NCI-H526 treated with DMSO at 0.1 percent for 48 hours (cell line): ENCODE measurements at places on chromosomes 7 and 10.
A peak's percentile ranks its signal among the peaks of the same experiment; 100 is the strongest.

DNA sequence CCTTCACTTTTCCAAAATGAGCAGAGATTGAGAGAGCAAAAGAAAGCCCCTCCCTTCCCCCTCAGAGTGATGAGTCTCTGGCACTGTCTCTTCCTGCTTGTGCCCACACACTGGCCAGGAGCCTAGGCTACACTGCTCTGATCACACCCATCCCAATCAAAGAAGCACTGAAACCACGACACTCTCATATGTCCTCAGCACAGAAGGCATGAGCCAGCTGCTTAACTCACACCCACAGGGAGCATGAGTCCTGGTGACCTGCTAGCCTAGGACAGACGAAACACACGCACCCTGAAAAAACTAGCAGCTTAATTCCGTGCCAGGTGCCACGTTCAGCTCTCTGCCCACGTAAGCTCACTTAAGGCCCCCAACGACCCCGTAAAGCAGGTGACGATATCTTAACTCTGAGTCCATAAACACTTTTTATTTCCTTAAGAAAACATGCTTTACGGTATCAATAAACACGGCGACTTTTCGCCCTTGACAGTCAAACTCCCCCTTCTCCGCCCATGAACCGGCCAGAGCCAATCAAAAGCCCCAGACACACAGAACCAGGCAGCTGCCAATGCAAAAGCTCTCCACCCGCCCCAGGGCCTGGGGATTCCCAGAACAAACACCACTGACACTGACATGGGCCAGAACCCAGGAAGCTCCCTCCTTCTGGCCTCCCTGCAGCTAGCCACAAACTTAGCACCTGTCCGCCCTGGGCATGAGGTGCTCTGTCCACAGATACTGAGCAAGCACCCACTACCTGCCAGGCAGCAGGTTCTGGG is 69.0 kb downstream of the TNRC18 start:
- peak; percentile 47 for DNase-seq

- DNase-seq, result no peak
These were observed 39.7 kb downstream of the RNF32 start for GRCh38 chr7:156680281-156680680.

DNA sequence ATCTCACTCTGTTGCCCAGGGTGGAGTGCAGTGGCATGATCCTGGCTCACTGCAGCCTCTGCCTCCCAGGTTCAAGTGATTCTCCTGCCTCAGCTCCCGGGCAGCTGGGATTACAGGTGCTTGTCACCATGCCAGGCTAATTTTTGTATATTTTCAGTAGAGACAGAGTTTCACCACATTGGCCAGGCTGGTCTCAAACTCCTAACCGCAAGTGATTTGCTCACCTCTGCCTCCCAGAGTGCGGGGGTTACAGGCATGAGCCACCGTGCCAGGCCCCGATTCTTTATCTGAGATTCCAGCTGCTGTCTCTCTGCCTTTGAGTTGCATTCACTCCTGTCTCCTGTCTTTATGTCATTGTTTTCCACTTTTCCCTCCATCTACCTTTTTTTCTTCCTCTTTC is 168.7 kb downstream of the TMEM178B start:
- no peak for DNase-seq

DNA sequence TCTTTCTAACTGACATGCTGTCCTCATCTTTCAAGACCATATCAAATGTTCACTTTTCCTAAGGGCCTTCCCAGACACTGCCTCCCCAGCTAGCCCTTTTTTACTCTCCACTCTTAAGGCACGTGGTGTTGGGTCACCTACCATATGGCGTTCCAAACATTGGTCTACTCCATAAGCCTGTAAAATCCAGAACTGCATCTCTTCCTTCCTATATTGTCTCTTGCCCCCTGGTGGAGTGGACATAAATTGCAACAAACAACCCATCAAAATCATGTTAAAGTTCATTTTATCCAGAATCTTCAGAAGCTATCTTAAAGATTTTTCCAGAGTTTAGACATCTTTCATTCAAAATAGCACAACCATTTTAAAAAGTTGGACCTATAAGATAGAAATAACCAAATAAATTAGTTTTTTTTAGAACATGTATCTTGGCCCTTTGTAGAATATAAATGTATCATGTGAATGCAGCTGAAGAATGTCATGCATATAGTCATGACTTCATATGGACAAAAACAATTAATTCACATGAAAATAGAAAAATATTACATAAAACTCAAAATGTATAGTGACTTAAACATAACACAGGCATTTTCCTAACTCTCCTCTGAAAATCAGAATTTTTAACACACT is 180.6 kb upstream of the CHRM2 start:
- DNase-seq, result peak; percentile 52

GRCh38 chr10:117351558-117351957 is 23.7 kb downstream of the PDZD8 start:
- DNase-seq, result no peak

GRCh38 chr10:118171861-118172260 is 125.1 kb upstream of the RAB11FIP2 start:
- DNase-seq, result no peak

DNA sequence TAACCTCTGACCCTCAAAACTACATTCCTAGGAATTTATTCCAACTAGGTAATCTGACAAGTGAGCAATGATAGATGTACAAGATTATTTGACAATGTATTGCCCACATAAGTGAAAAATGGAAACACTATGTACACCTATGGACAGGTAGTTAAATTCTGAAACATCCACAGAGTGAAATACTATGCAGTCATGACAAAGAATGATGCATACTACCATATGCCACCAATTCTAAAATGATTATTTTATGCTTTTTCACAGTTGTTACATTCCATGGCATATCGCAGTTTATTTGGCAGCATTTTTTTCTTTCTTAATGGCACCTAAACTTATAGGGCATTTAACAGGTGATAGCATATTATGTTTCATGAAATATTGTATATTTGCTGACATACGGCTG is 20.1 kb upstream of the TNPO3 start:
- no peak for DNase-seq

DNA sequence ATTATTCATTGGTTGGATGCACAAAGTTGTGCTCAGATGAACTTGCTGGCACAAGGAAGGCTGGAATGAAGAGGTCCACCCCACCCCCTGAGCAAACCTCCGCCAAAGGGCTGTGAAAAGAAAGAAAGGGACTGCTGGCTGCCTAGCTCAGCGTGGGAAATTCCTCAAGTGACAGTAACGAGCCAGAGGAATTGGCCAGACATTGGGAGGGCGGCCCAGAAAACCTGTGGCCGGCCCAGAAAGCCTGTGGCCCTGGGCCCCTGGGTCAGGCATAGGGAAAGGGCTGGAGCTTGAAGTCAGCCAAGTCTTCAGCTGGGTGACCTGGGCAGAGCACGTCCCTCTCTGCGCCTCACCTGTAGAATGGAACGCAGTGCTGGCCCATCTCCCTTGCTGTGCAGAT is 30.6 kb upstream of the CTBP2 start:
- DNase-seq, result no peak

GRCh38 chr7:142827951-142828500 is 26.9 kb upstream of the EPHB6 start:
- DNase-seq, result no peak

- no peak for DNase-seq
These were observed 165.8 kb downstream of the NRF1 start for GRCh38 chr7:129777195-129777844.

GRCh38 chr10:32160864-32161263 is 104.6 kb upstream of the KIF5B start:
- no peak for DNase-seq

- no peak for DNase-seq
These were observed 260.7 kb downstream of the KLF6 start for GRCh38 chr10:3524086-3524960.

DNA sequence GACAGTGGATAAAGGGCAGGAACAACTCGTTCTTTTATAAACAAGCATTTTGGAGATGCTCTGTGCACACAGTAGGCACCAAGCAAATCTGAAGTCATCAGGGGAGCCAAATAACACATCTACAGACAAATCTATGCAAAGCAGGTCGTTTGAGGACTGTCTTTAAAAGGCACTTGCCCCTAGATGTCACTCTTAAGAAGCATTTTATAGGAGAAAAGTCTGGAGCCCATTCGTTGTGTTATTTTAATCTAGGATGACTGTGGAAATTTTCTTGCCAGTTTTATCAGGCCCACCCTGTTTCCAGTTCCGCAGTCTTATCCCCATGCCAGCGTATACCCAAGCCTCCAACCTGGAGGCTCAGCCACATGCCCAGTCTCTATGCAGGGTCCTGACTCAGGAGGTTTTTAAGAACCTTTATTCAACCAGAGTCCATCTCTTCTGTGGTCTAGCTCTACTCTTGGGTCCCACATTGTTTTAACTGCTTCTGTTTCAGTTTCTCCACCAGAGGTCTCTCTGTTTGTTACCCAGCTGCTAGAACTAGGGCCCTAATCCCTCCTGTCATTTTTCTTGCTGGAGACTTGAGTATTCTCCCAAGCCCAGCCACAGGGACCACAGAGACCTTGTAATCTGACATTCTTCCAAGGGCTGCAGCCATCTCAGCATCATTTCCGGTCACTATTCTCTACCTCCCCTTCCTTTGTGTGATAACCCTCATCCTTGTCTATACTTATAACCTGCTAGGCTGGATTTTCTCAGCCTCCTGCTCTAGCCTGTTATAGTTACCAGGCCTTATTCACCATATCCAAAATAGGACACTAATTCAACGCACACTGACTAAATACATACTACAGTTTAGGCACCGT is 26.7 kb downstream of the PIK3CG start:
- DNase-seq, result peak; percentile 48

GRCh38 chr7:135862586-135863340 is 114.2 kb upstream of the FAM180A start:
- no peak for DNase-seq

DNA sequence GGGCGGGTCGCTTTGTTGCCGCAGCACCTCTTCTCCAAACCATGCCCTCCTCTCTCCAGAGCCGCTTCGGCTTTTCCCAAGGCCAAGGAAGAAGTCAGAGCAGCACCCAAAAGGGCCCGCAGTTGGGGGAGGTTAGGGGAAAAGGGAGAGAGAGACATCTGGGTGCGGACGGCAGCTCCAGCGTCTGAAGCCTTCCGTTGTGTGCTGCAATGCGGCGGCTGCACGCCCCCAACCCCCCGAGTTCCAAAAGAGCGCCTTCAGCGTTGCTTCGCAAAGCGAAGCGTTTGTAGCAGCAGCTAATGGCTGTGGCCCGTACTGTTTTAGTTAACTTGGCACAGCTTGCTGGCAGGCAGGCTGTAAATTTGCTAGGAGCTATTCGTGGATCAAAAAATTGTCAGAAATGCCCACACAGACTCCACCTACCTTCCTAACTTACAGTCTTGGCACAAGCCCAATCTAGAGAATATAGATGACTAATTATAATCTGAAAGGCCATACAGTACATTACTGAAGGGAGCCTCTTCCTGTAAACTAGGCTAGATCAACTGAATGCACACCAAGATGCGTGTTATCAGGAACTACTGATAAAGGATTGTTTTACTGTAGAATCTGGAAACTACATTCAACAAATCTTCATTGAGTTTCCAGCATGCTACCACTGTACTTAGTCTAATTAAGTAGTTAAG is 1.1 kb upstream of the KBTBD2 start:
- peak; percentile 51 for DNase-seq

- peak; percentile 42 for DNase-seq
These were observed 1.6 kb downstream of the NCOA4 start for GRCh38 chr10:46028584-46029460.

- DNase-seq, result no peak
These were observed 22.8 kb upstream of the OSBPL3 start for GRCh38 chr7:25002786-25003185.

DNA sequence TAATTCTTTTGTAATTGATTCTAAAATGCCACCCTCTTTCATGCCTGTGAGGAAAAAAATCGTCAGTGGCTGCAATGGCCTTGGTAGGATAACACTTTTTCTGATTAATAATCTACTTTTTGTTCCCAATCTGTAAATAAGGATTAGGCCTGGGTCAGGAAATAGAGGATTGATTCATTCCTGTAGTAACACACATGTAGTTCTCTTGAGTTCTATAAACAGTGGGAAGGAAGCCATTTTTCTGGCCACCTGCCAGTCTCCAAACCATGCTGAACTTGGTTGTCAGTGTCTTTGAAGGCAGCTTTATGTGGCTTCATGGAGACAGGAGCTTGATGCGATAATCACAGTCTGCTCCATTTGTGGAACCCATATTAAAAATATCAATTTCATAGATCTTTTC is 169.3 kb upstream of the NFE2L3 start:
- no peak for DNase-seq

- no peak for DNase-seq
These were observed 3.7 kb downstream of the NAMPT start for GRCh38 chr7:106281127-106281526.

DNA sequence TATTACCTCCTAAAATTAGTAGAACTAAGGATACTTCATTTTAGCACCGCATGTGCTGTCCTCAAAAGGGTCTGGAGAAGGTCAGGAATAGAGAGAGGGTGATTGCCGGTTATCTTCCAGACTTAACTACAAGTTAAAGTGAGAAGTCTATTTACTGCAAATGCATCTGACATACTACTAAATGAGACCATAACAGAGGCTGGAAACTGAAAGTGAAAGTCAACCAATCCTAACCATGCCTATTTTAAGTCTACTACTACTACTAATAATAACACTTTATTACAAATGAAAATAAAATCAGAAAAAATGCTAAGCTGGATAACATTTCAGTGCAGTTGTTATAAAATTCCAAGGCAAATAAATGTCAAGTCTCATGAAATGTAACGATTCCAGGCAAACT is 244.7 kb downstream of the KIF20B start:
- DNase-seq, result no peak

DNA sequence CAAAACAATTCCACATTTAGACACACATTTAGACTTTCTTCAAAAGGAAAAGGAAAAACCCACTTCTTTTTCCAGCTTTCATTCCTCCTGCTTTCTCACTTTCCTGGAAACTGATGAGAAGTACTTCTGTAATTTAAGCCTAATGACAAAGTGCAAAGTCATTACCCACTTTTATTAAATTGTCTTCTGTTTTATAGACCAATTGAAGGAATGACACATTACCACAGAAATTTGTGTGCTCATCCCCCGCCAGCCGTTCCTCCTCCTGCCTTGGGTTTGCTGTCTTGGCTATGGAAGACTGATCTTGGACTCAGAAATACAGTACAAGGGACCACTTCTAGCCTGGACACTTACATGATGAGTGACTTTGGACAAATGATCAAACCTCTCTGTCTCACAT is 717.8 kb downstream of the SORCS3 start:
- DNase-seq, result no peak

DNA sequence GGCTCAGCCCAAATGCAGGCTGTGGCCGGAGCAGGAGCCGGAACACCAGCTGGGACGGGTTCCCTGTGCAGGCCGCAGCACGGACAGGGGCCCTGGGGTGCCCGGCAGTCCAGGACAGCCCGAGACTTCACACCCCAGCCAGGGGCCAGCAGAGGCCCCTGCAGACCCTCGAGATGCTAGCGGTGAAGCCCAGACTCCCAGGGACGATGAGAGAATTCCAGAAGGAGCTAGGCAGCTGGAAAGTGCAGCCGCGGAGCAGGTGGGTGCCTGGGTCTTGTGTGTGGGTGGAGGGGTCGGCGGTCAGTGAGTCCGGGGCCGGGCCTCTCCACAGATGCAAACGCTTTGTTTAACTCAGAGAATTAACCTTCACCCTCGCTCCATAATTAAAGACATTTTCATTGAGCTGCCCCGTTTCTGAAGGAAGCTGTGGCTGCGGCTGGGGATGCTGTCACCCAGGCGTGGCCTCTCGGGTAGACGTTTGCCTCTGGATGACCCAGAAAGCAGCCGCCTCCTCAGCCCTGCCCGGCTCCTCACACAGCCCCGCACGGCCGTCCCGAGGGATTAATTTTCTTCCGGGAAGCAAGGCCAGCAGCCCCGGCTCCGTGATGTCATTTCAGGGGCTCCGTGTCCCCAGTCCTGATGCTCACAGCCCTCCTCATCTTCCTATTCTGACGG is 26.5 kb downstream of the KNDC1 start:
- no peak for DNase-seq
